MM.1S (cell line): ENCODE measurements at places on chromosomes 7 and 10.

DNA sequence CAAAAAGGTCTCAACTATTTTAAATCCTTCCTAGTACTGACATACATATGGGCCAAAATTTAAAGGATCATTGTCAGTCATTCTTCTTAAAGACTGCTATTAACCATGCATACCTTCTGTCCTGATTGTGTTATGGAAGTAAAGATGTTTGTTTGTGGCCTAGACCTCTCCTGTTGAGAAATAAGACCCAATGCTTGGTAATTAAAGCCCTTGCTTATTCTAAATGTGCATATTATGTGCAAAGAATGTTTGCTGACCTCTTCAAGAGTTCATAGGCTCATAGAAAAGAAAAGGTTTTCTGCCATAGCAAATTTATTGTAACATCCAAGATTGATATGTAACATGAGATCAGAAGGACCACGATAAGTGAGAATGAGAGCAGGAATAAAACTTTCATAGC lies 145.6 kb downstream of the TWIST1 start:
- no peak for DNase-seq

GRCh38 chr7:6392712-6393666 lies 54.8 kb downstream of the DAGLB start:
- no peak for DNase-seq

DNA sequence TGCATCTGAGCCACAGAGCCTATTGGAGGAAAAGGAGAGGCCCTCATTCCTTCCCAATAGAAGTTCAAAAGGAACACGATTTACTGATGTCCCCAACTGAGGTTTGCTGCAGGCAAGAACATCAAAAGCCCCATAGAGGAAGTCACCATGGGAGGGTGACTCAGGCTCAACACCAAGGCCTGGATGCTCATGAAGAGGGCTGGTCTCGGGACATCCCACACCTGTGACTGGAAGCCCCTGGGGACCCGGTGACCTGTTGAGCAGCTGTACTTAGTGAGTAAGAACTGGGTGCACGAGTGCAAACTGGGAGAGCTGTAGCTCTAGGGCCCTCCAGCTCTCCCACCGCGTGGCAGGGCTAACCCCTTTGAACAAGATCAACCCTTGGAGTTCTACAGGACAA lies 38.0 kb downstream of the CYTH3 start:
- no peak for DNase-seq

GRCh38 chr10:35910234-35910633 lies 268.1 kb upstream of the FZD8 start:
- no peak for DNase-seq

GRCh38 chr7:116087291-116087690 lies 56.7 kb upstream of the TFEC start:
- DNase-seq: no peak

GRCh38 chr10:68196701-68197100 lies 35.2 kb downstream of the ATOH7 start:
- no peak for DNase-seq

DNA sequence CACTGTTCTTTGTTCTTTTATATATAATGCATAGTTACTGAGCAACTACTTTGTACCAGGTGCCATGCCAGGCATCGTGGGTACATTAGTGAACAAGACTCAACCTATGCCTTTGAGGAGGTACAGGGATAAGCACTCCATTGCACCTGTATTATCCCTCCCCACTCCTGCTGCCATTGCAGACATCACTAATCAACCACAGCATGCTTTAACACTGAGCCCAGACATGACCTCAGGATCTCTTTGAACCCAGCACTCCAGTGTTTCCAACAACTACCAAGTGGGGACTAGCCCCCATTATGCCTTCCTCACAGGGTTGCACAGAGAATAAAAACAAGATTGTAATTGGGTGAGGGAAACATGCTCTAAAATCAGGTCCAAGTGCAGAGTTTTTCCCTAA lies 60.5 kb upstream of the COL13A1 start:
- no peak for DNase-seq

DNA sequence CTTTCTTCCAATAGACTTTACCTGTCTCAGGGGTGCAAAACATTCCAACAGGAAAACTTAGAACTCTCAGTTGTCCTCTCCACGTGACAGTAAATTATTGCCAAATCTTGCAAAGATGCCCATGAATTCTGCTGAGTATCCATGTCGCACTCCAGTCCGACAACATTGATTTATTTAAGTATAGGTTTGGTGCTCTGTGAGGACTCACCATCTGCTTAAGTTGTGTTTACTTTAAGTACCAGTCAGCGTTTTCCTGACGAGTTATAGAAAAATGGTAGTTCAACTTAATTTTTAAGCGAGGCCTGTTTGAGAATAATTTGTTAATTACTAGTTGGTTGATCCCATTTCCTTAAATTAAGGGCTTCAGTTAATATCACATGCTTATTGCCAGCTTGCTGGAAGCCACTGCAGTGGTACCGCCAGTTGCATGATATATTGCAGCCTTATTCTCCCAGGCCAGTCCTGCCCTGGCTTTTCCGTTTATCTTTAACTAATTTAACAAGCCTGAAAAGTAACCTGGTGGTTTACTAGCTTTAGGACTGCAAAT lies 27.8 kb downstream of the CREB5 start:
- DNase-seq: no peak

DNA sequence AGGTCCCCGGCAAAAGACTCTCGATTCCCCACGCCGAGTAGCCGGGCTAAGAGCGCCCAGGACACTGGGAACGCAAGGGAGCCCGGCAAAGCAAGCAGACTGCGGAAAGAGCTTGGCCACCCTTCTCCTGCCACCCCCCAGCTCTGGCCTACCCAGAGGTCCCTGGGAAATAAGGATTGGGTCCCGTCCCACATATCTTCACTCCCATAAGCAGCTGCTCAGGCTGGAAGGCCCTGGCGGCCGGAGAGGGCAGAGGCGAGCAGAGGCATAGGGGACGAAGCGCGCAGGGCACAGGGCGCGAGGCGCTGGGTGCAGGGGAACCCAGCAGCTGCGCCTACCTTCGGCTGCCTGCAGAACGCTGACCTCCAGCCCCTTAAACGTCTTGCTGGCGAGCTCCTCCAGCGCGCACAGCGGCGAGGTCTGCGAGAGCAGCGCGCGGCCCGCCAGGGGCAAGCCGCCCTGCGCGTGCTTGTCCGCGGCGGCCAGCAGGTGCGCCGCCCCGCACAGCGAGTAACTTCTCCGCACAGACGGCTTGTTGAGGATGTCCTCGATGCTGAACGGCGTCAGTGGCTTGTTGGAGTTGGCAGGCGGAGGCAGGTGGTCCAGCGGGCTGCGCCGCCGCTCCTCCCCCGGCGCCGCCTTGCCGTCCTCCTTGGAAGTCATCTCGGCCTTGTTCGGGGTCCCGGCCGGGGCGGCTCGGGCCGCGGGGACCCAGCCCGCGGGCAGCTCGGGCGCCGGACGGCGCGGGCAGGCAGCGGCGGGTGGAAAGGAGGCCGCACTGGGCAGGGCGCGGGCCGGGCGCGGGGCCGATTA lies 904 bp downstream of the LBX1 start:
- no peak for DNase-seq

GRCh38 chr10:113470372-113471240 lies 82.2 kb upstream of the HABP2 start:
- no peak for DNase-seq

- no peak for DNase-seq
Measured at GRCh38 chr7:33539198-33539597, 366.1 kb upstream of the BMPER start.

DNA sequence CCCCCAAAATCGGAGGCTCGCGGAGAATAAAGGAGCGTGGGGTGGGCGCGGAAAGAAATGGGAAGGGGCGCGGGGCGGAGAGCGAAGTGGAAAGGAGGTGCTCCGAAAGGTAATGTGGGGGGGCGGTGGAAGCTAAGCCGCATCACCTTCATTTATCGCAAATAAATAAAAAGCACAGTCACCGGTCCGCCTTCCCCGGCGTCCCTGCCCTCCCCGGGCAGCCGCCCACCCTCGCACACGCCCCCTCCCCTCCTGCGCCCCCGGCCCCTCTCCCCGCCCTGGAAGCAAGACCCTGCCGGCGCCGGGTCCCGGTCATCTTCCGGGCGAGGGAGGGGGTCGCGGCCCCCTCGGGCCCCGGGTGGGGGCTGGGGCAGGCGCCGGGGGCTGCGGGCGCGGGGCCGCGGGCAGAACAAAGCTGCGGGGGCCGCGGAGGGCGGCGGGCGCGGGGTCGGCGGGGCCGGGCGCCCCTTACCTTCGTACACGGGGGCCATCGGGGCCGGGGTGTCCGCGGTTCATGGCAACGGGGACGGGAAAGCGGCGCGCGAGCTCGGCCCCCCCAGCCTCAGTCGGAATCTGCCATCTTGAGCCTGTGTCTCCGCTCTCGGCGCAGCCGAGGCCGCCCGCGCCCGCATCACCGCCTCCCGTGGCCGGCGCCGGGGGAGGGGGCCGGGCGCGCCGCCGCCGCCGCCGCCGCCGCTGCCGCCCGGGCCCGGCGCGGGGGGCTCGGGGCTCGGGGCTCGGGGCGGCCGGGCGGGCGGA lies 486 bp downstream of the HIPK2 start:
- peak; percentile 50 for DNase-seq
